ENCODE measurements at places on chromosomes 2 and 18.

GRCh38 chr2:37366773-37367172, 22.3 kb downstream of the QPCT start:
- DNase-seq = no peak

- no peak for DNase-seq
Measured at GRCh38 chr2:46460241-46460921, 19.0 kb upstream of the TMEM247 start.

DNA sequence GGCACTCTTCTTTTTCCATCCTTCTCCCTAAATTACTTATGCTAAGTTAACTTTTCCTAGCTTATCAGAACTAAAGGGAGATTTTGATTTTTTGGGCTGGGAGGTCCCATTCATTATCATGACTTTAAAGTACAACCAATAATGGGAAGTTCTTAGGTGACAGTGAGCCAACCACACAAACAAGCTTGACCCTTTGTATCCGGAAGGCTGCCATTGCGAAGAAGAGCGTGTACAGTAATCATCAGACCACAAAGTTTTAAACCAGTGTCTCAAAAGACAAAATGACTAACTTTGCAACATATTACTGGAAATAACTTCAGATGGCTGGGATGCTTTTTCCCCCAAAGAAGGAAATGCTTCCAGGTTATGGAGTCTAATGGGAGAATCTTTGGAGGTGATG, 298.1 kb downstream of the TGIF1 start:
- peak; percentile 8 for DNase-seq

GRCh38 chr2:136106505-136106904, 11.4 kb downstream of the CXCR4 start:
- no peak for DNase-seq

DNA sequence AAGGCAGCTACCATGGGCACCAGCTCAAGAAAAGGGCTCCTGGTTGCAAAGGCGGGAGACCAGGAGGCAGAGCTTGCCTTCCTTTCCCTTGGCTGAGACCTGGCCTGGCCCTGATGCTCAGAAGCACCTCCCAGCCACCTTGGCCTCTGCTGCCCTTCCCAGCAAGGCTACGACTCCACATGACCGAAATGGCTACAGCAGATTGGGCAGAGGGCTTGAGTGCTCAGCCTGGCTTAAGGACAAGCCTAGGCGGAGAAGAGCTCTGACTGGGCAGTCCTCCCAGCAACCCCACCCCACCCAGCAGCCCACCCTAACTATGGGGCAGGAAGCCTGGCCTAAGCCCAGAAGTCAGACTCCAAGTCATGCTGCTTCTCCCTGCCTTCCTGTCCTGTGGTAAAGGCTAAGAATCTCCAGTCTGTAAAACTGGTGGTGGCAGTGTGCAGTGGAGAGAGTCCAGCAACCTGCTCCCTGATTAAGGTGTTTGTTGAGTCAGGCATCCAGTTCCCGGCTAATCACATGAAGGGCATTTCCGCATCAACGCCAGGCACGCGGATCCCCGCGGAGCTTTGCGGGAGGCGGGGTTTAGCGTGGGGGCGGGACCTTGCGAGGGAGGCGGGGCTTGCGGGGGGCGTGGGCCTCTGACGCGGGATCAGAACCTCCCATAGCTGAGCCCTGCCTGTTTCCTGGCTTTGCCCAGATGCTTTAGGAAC, 256.0 kb downstream of the BCL11A start:
- no peak for DNase-seq
